Activated T-cell treated with anti-CD3 and anti-CD28 coated beads, Interleukin-2, amount 50 U/mL, for 1 hour (primary cell): ENCODE measurements at places on chromosomes 11 and 22.
A peak's percentile ranks its signal among the peaks of the same experiment; 100 is the strongest.

DNA sequence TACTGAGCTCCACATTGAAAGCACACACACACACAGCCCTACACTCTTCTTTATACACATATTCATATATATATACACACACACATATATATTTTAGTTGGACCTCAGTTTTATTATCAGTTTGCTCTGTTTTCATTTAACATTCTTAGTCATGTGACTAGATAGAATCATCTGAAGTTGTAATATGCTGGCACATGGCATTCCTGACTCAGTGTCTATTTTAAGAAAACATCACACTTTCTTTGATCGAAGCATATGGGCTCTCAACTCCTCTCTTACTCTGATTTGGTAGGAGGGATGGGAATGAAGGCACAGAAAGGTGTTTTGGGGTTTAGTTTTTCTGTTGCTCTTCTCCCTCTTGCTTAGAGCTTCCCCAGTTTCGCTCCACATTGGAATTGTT is 24.8 kb downstream of the AMOTL1 start:
- no peak for DNase-seq

DNA sequence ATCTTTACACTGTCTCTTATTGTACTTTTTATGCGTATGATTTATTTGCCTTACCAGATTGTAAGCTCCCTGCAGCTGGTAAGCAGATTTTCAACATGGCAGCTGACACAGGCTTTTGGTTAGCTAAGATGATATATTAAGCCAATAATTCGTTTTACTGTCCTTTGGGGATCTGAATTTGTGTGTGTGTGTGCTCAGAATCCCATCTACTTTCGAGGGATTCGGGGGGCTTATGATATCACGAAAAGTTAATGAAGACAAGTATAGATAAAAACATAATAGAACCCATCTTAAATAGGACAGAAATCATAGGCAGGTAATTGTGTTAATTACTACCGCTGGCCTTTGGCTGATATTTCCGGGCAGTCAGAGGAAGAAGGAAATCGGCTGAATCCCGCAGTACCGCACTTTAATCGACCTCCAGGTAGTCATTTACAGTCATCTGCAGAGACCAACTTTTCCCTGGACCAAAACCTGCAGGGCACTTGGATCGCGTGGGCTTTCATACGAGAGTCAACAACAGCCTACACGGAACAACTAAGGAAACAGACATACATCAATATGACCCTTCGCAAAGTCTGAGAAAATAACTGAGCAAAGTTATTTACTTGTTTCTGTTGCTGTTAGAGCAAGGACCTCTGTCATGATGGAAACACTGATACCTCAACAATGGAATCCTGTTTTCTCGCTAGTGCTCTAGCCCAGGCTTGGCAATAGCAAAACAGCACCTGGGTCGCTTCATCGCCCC is 802 bp downstream of the KBTBD3 start:
- no peak for DNase-seq

- DNase-seq, result no peak
These were observed 19.5 kb upstream of the SORL1-AS1 start for GRCh38 chr11:121472312-121472711.

DNA sequence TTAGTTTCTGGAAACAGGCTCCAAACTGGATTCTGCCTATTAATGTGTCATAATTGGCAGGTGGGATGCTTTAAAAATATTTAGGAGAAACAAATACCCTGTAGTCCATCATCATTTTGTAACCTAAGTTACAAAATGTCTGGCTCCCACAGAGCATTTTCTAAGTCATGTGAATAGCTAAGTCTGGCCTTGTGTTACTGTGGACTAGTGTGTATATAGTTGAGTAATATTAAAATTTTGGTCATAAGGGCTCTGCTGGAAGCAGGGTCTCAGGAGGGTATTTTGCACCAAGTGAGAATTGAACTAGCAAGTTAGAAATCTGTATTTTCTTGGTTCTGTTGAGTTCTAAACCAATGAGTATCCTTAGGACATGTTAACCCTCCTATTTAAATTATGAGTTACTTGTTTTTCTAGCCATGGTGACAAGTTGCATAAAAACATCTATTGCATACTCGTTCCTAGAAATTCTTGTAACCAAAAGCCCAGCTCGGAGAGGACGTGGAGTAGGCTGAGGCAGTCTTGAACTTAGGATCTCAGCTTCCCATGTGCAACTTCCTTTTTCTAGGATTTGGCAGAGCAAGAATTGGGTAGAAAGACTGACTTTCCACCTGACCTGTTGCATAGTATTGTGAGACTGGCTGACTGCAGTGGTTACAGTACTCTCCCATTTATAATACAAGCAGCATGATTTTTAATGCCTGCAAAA is 5.4 kb downstream of the PTPMT1 start:
- no peak for DNase-seq

GRCh38 chr11:293852-294661 is 5.1 kb downstream of the PGGHG start:
- DNase-seq, result peak; percentile 42

GRCh38 chr11:32256466-32256865 is 165.6 kb downstream of the RCN1 start:
- no peak for DNase-seq

DNA sequence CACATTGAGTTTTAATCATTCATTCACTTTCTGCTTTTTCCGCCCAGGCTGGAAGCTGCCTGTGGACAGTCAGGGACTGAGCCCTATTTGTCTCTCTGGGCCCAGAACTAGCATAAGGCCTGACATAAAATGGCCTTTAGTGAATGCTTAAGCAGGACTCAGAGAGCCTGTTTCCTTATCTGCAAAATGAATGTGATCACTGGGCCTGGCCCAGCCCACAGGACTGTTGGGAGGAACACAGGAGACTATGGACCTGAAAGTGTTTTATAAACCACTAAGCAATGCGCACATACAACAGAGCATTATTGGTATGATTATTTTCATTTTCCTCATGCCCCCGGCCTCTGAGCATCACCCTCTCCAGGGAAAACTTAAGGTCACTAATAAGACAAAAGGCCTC is 3.9 kb upstream of the MYH9 start:
- DNase-seq, result no peak

- DNase-seq, result no peak
These were observed 1354.4 kb downstream of the TBC1D22A start for GRCh38 chr22:48116871-48117270.

- DNase-seq, result no peak
These were observed 863.6 kb downstream of the FAM181B start for GRCh38 chr11:81870066-81870412.

- DNase-seq, result no peak
These were observed 59.3 kb upstream of the IZUMO1R start for GRCh38 chr11:94245121-94245520.
